ENCODE measurements at places on chromosomes 7 and 10.

- DNase-seq, result no peak
Observed at GRCh38 chr10:67803588-67804394, 34.2 kb downstream of the DNAJC12 start.

GRCh38 chr7:36034020-36034419 lies 119.0 kb upstream of the EEPD1 start:
- peak; percentile 76 for DNase-seq

DNA sequence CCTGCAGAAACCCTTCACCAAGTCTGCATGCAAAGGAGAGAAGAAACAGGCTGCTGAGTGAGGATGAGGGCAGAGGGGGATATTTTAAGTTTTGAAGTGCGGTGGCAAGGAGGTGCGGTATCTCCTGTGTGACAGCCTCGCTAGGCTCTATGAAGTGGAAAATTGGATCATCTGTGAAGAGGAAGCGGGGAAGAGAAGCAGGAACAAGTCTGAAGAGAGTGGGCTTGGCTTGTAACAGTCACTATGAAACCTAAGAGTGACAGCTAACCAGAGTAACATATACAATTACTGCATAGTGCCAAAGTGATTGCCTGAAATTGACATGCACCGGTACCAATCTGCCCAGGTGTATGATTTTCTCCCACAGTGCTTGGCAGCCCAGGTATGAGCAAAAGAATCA lies 287.5 kb upstream of the KLF14 start:
- no peak for DNase-seq

GRCh38 chr7:37741776-37742175 lies 58.2 kb downstream of the GPR141 start:
- no peak for DNase-seq

GRCh38 chr10:96208271-96208670 lies 63.1 kb downstream of the BLNK start:
- no peak for DNase-seq

DNA sequence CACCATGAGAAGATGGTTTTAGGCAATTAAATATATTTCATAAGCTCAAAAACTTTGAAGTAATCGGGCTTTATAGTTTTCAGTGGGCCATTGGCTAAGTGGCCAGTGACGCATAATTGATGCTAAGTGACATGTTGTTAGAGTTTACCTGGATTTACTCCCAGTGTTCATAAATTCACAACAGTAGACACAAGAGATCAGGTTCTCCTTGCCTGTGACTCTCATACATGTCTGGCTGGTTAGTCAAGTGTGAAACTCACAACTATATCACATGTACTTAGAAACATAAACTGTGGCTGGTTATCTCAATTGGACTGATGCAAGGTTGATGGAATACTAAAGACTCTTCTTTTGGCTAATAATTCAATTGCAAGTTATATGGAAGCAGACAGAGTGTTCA lies 26.2 kb downstream of the ASB15 start:
- DNase-seq, result no peak

DNA sequence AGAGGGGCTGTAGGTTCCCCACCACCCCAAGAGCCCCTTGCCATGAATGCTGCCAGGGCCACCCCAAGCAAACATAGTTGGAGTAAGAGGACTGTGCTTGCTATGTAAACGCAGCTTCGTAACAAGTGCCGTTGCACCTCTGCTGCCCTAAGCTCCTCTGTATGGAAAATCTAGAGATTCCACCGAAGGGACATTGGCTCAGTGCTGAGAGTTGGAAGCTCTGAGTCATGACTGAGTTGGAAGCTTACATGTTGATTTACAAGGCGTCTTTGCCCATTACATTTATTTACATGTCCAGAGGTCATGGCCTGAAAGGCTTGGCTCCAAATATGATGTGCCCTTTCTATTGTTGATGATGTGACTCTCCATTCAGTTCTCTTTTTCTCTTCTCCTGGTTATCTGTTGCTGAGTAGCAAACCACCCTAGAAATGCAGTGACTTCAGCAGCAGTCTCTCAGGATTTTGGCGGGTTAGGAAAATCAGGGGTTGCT lies 233.1 kb upstream of the TCF7L2 start:
- no peak for DNase-seq

GRCh38 chr7:47386273-47386835 lies 195.6 kb downstream of the TNS3 start:
- DNase-seq, result no peak

GRCh38 chr7:50207686-50208255 lies 96.7 kb upstream of the IKZF1 start:
- DNase-seq, result no peak

DNA sequence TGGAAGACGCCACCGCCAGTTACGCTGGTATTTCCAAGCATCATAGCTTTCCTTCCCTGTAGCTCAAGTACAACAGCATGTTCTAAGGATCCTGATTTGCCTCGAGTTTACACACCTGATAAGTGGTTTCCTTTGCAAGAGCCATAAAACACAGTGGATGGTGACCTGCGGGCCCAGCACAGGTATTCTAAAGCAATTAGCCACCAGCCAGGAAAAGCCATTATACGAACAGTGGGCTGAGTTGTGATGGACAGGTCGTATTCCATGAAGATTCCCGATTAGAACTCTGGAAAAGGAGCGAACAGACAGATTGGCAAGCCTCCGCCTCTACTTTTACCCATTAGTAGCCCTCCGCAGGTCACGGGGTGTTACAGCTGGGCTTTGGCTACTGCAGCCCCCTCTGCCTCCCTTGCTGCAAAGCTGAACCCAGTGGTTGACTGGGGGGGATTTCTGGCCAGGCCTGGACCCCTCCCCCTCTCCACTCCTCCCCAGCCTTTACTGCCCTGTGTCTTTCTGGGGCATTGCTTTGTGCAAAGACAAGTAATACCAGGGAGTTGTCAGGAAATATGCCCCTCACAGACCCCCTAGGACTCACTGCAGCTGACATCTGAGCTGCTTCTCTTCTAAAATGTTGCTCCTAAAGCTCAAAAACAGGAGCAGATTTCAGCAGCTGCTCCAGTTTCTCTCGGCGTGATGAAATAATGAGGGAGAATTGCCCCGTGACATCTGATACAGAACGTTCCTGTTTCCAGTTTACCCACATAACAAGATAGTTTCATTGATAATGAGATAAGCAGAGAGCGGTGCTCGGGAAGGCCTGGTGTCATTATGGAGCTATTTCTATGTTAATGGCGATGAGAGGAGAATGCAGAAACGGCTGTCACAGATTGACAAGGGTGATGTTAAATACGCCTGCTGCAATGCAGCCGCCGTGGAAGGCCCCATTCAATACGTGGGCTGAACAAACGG lies 214.4 kb downstream of the CCSER2 start:
- no peak for DNase-seq

DNA sequence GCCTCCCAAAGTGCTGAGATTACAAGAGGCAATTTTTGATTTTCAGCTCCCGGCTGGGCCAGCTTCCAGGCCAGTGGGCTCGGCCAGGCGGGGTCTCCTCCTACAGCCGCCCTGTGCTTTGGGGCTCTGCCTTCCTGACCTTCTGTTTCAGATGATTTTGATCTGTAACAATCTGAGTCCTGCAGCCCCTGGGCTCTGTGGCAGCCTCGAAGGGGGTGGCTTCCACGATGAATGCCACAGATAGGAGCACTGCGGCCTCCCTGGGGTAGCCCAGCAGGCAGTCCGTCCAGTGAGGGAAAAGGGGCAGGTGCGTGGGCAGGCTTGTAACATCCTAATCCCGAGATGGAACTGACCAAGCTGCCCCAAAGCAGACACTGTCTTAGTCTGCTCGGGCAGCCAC lies 177.5 kb downstream of the DNAJB6 start:
- no peak for DNase-seq

DNA sequence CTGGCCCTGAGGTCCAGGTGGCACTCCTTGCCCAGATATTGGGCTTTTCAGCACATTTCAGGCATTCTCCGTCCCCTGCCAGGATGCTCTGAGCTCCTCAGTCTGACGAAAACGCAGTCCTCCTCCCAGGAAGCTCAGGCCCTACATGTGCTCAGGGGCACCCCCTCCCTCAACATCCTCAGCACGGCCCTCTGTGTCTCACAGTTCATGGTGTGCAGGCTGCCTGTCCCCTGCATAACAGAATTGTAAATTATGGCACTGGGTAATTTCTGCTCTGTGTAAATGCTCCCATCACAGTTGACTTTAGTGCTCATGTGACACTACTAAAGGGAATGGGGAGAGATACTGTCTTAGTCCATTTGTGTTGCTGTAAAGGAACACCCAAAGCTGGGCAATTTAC lies 563.8 kb downstream of the DNAJB6 start:
- no peak for DNase-seq

DNA sequence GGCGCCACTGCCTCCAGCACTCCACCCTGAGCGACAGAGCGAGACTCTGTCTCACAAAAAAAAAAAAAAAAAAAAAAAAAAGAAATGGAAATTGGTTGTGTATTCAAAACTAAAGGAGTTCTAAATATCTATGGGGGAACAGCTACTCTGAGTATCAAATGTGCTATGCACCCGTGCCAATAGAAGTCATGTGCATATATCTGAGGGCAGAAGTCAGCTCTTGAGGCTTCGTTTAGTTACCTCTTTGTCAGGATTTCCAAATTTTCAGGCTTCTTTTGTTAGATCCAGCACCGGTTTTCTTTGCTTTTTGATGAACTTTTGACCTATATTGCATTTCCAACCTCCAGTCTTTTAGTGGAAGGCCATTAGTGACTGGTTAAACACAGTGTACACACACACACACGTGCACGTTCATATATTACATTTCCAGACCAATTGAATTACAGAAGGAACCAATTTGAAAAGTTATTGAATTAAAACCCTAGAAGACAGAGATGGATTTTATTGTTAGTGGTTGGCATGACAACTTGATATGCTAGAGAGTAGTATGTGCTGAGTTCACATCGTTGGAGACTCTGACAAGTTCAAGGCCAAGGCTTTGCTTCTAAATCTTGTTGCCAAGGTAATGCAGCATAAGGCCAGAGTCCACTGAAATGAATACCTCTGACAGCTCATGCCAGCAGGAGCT lies 33.1 kb upstream of the ADD3 start:
- no peak for DNase-seq

DNA sequence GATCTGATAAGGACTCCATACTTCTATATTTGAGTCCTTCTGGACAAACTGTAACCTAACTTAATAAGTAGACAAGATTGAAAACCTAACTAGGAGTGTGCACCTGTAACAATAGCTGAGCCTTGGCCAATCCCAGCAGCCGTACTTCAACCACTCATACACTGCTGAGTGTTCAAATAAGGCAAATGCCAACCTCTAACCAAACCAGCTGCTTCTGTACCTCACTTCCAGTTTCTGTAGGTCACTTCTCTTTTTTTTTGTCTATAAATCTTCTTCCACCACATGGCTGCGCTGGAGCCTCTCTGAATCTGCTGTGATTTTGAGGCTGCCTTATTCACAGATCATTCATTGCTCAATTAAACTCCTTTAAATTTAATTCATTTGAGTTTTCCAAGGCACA lies 753.2 kb downstream of the DNAJB9 start:
- no peak for DNase-seq

DNA sequence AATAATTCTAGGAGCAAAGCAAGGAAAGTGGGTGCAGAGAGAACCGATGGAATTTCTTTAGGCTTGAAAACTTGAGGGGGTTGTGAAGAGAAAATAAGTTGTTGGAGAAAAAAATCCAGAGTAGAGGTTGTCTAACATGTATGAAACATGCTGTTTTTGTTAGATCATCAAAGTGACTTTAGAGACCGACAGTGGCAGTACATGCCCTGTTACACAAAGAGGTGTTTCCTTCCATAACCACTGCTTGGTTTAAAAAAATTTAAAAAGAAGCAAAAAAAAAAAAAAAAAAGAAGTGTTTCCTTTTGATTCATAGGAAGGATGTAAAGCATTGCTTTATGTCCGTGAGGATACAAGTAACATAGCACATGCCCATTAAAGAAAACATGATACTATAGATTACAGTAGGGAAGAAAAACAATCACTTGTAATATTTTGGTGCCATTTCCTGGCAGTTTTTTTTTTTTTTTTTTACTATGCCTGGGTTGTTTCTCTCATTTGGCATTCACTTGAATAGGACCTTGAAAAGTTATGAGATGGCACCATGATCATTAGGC lies 6.1 kb downstream of the ENTPD1 start:
- no peak for DNase-seq

- DNase-seq, result no peak
Observed at GRCh38 chr7:108529341-108529740, 3.4 kb upstream of the PNPLA8 start.

DNA sequence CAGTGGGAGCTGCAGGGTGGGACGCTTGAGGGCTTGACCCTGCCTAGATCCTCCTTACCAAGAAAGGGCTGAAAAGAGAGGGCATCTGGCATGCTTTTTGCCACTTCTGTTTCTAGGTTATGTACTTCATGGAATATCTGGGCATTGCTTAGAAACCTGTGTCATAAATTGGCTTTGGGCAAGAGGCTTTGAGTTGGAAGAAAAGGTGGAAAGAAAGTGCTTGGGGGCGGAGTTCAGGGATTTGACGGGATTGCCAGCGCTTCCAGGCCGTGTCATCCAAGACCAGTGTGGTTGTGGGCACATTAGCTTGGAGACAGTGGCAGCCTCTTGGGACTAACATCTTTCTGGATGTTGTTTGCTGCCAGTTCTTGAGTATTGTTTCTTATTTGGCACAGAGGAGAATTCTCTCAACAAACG lies 825 bp downstream of the ZNF862 start:
- peak; percentile 17 for DNase-seq

- no peak for DNase-seq
Observed at GRCh38 chr10:131899695-131900349, 986 bp upstream of the PPP2R2D start.

DNA sequence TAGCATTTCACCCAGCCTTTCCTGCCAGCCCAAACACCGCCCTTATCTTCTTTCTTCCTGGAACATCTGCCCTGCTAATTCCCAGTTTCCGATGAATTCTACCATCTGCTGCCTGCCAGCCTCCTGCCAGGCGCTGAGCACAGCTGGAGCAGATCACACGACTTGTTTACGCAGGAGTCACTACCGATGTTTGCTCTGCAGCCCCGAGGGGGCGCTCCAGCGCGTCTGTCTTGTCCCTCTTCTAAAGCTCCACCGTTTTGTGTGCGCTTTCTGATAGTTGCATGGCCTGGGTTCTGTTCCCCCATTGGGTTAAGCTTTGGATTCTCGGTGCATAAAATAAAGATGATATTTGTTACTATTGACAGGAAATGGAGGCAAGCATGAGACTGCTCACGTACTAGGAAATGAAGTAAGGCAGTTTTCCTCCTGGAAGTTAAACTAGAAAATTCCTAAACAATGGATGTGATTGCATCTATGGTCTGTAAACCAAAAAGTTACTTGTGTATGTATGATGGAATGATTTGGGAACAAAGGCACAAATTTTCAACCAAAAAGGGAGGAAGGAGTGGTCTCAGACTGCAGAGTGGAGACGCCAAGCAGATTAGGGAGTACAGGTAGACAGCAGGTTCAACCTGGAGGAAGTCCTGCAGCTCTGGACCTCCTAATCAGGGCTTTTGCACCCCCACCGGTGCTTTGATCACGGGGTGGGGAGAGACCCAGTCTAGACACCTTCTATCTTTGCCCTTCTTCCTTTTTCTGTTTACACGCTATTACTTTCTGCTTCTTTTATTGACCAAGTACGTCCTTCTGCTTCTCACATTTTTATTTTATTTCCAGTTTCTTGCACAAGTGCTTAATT lies 2.2 kb upstream of the RBM17 start:
- peak; percentile 89 for DNase-seq

DNA sequence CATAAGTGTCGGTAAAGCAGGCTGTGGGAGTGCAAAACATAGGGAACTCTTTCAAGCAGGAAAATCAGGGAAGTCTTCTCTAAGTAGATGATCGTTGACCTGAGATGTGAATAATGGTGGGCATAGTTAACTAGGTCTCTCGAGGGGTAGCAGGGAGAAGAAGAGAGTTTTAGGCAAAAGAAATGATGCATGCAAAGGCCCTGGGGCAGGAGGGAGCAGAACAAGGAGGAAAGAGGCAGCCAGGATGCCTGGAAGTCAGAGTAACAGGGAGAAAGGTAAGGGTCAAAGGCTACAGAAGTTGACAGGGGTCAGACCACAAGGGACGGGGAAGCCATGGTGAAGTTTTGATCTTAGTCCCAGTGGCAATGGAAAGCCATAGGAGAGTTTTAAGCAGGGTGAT lies 47.8 kb upstream of the PAX2 start:
- DNase-seq, result no peak
